ENCODE measurements at places on chromosomes 5 and 9. TPM values are rescaled to one million over a fixed set of nuclear protein-coding genes. Genes with fewer than 3 reads are reported as not detected.

DNA sequence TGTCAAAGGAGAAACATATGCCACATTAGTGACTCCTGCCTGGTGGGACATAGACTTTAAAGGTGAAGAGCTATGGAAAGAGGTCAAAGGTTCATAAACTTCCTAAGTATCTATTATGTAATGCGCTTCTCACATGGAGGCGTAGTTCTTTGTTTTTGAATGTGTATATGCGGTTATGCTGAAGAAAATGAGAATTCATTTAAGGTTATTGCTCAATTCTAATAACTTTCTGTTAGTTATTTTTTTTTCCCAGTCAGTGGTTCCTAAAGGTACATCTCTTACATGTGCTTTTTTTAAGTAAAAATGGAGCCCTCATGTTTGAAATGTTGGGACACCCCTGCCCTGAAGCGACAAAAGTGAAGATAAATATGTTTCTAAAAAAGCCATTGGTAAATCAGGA is 156.2 kb downstream of the SPATA31D1 start:
- H3K4me3 ChIP-seq = no peak overlapping the region
- no peaks in the 10 kb centered on the region for H3K36me3 ChIP-seq

- no peaks in the 10 kb centered on the region for H3K36me3 ChIP-seq
- no peaks in the 10 kb centered on the region for H3K27me3 ChIP-seq
- no peak overlapping the region for H3K27ac ChIP-seq
- DNase-seq = peak; percentile 8
- H3K4me3 ChIP-seq = no peak overlapping the region
- peaks cover 19% of the 10 kb centered on the region for H3K4me1 ChIP-seq
Measured at GRCh38 chr5:167296661-167297060, 994.8 kb upstream of the WWC1 start.

- no peaks in the 10 kb centered on the region for H3K4me1 ChIP-seq
- no peak overlapping the region for H3K27ac ChIP-seq
- no peaks in the 10 kb centered on the region for H3K27me3 ChIP-seq
Measured at GRCh38 chr5:67515762-67516161, 319.2 kb upstream of the CD180 start.

Gene CTXN3
- total RNA-seq = not detected

Gene SLC45A2
- total RNA-seq = 1.6 TPM

DNA sequence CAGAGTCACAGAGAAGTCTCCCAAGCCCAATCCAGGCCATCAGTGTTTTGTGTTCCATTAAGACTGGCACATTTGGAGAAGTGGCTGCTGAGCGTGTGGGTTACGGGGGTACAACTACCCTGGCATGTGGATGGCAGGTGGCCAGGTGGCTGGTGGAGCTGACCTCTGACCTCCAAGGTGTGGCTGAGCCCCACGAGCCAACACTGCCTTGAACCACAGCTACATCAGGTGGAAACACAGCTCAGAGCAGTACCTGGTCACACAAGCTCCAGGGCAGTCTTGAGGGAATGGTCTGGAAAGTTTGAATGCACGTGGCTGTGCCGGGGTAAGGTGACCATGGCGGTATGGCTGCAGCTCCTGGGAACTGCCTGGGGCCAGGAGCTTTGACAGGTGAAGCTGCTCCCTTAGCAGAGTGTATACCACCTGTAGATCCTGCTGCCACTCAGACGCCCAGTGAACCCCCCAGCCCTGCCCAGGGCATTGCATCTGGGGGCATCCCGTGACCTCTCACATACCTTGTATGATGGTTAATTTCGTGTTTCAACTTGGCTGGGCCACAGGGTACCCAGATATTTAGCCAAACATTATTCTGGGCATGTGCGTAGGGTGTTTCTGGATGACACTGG is 207.9 kb downstream of the GADD45G start:
- no peaks in the 10 kb centered on the region for H3K27me3 ChIP-seq
- no peaks in the 10 kb centered on the region for H3K36me3 ChIP-seq
- no peak for DNase-seq
- peaks cover 5% of the 10 kb centered on the region for H3K4me1 ChIP-seq
- no peak overlapping the region for H3K27ac ChIP-seq
- H3K4me3 ChIP-seq = no peak overlapping the region

Gene TLR4
- 9.0 TPM for total RNA-seq

Gene WDR31
- total RNA-seq = 1.5 TPM

- H3K36me3 ChIP-seq = no peaks in the 10 kb centered on the region
- no peak for DNase-seq
Measured at GRCh38 chr9:2676466-2676865, 40.8 kb upstream of the KCNV2 start.

Gene C9orf72
- 7.9 TPM for total RNA-seq

DNA sequence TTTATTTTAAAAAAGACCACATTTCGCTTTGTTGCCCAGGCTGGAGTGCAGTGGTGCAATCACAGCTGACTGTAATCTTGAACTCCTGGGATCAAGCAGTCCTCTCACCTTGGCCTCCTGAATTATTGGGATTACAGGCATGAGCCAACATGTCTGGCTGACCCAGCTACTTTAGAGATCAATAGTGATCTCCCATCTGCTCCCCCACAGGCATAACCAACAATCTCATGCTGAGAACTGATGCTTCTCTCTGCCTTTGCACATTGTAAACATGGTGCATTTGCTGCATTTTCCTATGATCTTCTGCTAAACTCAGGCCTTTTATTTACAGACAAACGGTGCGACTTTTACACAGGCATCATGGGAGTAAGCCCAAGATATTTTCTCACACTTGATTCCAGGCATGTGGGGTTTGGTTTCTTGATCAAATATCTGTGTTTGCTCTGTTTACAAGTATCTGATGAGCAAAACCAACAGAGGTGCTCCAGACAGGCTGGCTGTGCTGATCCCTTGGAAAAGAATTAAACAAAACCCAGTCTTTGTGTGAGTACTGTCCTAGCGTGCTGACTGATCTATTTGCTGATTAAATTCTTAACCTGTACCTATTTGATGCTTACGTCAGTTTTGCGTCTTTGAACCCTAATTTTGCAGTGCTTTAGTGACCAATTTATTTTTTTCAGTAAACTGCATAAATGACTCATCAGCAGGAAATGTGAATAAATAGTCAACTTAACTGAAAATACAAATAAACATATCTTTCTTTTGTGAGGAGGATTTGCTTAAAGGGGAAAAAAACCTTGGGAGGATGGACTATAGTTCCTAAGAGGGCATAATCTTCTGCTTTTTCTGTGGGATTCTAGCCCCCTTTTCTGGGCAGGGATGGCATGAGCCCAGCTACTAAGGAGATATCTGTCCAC is 191.7 kb upstream of the NR3C1 start:
- H3K4me1 ChIP-seq = no peaks in the 10 kb centered on the region
- no peaks in the 10 kb centered on the region for H3K36me3 ChIP-seq
- DNase-seq = no peak
- H3K4me3 ChIP-seq = no peak overlapping the region

DNA sequence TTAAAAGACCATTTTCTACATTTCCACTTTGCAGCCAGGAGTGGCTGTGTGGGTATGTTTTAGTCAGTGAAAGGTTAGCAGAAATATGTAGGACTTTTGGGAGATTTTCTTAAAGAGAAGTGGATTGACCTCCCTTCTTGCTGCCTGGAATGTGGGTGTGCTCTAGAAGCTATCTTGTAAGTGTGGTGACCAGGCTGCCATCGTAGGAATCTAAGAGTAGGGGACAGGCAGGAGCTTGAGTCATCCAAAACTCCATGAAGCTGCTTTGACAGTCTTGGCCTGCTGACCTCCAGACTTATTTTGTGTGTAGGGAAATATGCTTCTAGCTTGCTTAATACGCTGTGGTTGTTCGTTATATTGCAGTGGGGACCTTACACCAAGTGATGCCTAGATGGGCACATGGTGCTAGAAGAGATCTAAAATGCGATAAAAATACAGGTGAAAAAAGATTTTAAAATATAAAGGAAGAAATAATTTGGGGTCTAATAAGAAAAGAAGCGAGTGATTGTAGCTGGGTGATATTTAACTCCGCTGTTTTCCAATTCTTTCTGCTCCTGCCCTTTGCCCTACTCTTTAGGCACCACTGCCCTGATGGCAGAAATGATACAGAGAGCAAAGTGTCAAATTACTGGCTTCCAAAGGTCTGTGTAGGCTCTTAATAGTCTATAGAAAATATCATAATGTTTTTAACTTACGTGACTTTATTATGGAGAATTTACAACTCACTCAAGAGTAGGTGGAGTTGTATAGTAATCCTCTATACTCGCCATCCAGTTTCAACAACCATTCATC is 298.2 kb upstream of the ZNF608 start:
- DNase-seq = no peak
- no peaks in the 10 kb centered on the region for H3K27me3 ChIP-seq
- peaks cover 15% of the 10 kb centered on the region for H3K4me1 ChIP-seq
- H3K27ac ChIP-seq = no peak overlapping the region
- no peaks in the 10 kb centered on the region for H3K36me3 ChIP-seq

GRCh38 chr5:10262995-10263394 is 12.9 kb downstream of the CCT5 start:
- no peak overlapping the region for H3K27ac ChIP-seq
- H3K4me1 ChIP-seq = no peaks in the 10 kb centered on the region
- no peak for DNase-seq
- H3K36me3 ChIP-seq = peaks cover 2% of the 10 kb centered on the region
- no peaks in the 10 kb centered on the region for H3K27me3 ChIP-seq

DNA sequence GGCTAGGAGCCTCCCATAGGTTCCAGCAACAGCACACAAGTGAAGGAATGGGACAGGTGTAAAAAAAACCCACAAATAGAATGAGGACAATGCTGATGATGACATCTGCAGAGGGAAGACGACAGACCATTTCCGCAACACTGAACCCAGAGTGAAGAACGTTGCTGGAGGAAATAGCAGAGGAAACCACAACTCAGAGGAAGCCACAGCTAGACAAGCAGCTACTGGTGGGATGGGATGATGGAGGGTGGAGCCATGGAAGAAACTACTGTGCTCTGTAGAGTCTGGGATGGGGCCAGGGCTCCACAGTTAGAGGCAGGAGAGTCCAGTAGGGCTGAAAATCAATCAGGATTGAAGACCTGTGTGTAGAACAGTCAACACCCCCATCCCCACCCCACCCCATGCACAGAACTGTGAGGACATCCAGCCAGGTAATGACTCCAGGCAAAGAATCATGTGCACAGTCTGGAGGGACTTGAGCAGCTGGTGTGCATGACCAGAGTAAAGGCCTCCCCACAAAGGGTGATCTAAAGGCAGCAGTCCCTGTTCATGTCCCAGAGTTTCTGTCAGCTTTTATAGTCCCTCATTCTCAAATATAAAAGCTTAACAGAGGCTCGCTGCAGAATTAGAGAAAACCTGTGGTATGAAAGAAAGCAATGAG is 65.2 kb upstream of the SPIN1 start:
- no peaks in the 10 kb centered on the region for H3K27me3 ChIP-seq
- no peaks in the 10 kb centered on the region for H3K4me1 ChIP-seq
- no peaks in the 10 kb centered on the region for H3K36me3 ChIP-seq
- no peak overlapping the region for H3K4me3 ChIP-seq

- H3K27ac ChIP-seq = peak within 1 kb of the TSS; percentile 99
- peaks cover 38% of the 10 kb centered on the region for H3K4me1 ChIP-seq
- H3K4me3 ChIP-seq = peak within 1 kb of the TSS; percentile 90
- H3K27me3 ChIP-seq = no peaks in the 10 kb centered on the region
- H3K36me3 ChIP-seq = no peaks in the 10 kb centered on the region
Measured at GRCh38 chr5:80255811-80256712, at the start of gene SERINC5. Gene SERINC5 (minus strand): TSS chr5:80256048. CDS start chr5:80255922, 126 bp downstream.

- H3K4me3 ChIP-seq = peak overlapping the region; percentile 55
- peaks cover 75% of the 10 kb centered on the region for H3K27me3 ChIP-seq
- H3K36me3 ChIP-seq = no peaks in the 10 kb centered on the region
- H3K4me1 ChIP-seq = peaks cover 11% of the 10 kb centered on the region
Measured at GRCh38 chr5:114362977-114363761, 1.3 kb downstream of the KCNN2 start.

GRCh38 chr9:87007711-87008366 is 60.5 kb upstream of the GAS1 start:
- no peaks in the 10 kb centered on the region for H3K4me1 ChIP-seq
- H3K4me3 ChIP-seq = no peak overlapping the region
- H3K27ac ChIP-seq = no peak overlapping the region
- H3K27me3 ChIP-seq = no peaks in the 10 kb centered on the region

GRCh38 chr9:96139592-96140295 is 162.2 kb downstream of the HSD17B3 start:
- H3K27ac ChIP-seq = peak overlapping the region; percentile 81
- no peak overlapping the region for H3K4me3 ChIP-seq
- peaks cover 29% of the 10 kb centered on the region for H3K4me1 ChIP-seq
- DNase-seq = peak; percentile 46
- no peaks in the 10 kb centered on the region for H3K36me3 ChIP-seq

- peaks cover 12% of the 10 kb centered on the region for H3K4me1 ChIP-seq
- H3K36me3 ChIP-seq = no peaks in the 10 kb centered on the region
- no peak overlapping the region for H3K4me3 ChIP-seq
- no peaks in the 10 kb centered on the region for H3K27me3 ChIP-seq
- H3K27ac ChIP-seq = no peak overlapping the region
- DNase-seq = no peak
Measured at GRCh38 chr5:17196024-17196423, 21.4 kb upstream of the BASP1 start.

DNA sequence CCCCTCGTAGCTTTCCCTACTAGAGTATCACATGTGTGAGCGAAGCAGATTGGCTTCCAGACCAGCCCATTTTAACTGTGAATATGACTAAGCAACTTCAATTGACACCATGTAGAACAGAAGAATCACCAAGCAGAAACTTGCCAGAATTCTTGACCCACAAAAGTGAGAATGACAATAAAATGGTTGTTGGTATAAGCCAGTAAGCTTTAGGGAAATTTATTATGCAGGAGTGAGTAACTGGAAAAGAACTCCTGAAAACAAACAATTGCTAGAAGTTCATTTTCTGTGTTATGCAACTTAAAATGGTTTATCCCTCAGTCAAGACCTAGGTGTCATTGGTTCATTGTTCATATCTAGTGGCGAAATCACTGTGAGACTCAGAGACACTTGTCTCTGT is 303.1 kb downstream of the DMRT2 start:
- no peaks in the 10 kb centered on the region for H3K27me3 ChIP-seq
- no peak overlapping the region for H3K27ac ChIP-seq
- H3K4me1 ChIP-seq = no peaks in the 10 kb centered on the region
- no peak overlapping the region for H3K4me3 ChIP-seq
- no peak for DNase-seq

Gene WNK2
- 139 TPM for total RNA-seq

DNA sequence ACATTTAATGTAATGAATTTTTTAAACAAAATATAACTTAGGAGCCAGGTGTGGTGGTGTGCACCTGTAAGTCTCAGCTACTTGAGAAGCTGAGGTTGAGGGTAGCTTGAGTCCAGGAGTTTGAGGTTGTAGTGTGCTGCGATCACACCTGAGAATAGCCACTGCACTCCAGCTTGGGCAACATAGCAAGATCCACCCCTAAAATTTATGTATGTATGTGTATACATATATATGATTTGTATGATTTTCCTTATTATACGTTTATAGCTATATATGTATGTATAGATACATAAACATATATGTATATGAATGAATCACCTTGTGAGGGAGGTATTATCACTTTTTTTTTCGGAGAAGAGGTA is 653 bp upstream of the CCNI2 start:
- H3K36me3 ChIP-seq = no peaks in the 10 kb centered on the region
- H3K4me1 ChIP-seq = peaks cover 15% of the 10 kb centered on the region
- peak overlapping the region; percentile 51 for H3K4me3 ChIP-seq

GRCh38 chr5:27093279-27093678 is 54.9 kb upstream of the CDH9 start:
- H3K36me3 ChIP-seq = no peaks in the 10 kb centered on the region
- no peak for DNase-seq
- no peaks in the 10 kb centered on the region for H3K27me3 ChIP-seq
- H3K4me1 ChIP-seq = no peaks in the 10 kb centered on the region
- H3K4me3 ChIP-seq = no peak overlapping the region
- no peak overlapping the region for H3K27ac ChIP-seq

- H3K36me3 ChIP-seq = no peaks in the 10 kb centered on the region
- peaks cover 16% of the 10 kb centered on the region for H3K27me3 ChIP-seq
- H3K27ac ChIP-seq = no peak overlapping the region
- H3K4me1 ChIP-seq = peaks cover 9% of the 10 kb centered on the region
- no peak for DNase-seq
- no peak overlapping the region for H3K4me3 ChIP-seq
Measured at GRCh38 chr9:88996921-88997235, 5.6 kb downstream of the S1PR3 start.
